ENCODE measurements at places on chromosomes 6 and 20.

DNA sequence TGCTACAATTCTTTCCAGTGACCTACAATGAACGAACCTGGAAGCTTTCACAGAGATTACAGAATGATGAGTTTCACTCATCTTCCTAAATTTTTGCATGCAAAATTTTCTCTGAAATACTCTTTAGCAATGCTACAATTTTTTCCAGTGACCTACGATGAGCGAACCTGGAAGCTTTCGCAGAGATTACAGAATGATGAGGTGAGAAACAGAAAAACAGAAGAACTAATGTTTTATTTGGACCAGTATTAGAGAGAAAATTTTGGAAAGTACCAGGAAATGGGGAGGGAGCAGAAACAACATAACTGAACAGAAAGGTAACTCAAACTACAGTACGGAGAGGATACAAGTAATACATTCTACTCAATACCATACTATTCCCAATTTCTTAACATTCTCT is 75.0 kb downstream of the IBTK start:
- DNase-seq, result no peak

- DNase-seq, result no peak
These were observed 254.8 kb upstream of the CHD6 start for GRCh38 chr20:41872930-41873329.

DNA sequence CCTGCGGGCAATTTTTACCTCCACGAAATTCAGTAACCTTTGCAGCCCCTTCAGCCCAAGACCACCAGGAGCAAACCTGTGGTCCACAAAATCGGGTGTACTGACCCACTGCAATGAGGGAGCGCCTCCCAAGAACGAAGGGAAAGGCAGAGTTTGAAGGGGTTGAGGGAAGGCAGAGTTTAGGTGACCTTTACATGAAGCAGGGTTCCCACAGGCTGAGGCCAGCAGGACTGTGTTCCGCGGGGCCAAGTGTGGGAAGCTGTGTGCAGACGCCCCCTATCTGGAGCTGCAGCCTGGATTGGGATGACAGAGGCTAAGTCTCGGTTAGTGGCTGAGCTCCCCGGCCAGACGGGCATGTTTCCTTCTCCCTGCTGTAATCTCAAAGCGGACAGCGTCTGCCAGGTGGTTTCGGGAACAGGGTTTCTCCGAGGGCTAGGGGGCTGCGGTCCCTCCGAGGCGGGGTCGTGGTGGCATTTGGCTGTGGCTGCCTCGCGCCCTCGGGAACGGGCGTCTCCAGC is 826 bp upstream of the PYGB start:
- no peak for DNase-seq

DNA sequence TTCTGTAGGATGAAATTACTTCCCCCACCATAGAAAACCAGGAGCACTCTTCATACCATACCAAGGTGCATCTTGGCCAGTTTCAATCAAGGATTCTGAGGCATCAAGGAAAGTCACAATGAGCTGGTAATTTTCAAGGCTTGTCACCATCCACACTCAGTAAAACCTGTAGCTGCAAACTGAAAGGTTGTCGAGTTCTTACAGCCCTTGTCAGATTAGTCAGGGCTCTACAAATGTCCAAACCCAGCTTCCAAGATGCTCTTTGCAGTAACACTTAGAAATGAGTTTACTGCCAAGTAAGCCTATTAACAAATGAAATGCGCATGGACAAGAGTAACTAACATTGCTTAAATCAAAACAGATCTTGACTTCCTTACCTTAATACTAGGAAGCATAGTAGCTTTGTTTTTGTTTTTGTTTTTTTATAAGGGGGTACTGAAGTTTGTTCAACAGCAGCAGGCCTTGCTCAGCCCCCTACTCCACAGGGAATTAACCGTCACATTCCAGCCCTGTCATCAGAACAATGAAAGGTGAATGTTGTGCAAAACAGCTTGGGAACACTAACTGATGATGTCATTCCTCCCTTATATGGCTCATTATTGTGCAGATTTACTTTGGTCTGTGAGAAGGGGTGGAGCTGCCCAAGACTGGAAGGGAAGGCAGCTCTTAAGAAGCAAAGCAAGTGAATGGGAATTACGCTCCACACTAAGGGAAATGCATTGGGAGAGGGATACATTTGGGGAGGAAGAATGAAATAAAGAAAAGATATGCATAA is 49.9 kb upstream of the TMEM30A start:
- no peak for DNase-seq

- no peak for DNase-seq
These were observed 70.8 kb upstream of the AHI1 start for GRCh38 chr6:135568379-135568778.

DNA sequence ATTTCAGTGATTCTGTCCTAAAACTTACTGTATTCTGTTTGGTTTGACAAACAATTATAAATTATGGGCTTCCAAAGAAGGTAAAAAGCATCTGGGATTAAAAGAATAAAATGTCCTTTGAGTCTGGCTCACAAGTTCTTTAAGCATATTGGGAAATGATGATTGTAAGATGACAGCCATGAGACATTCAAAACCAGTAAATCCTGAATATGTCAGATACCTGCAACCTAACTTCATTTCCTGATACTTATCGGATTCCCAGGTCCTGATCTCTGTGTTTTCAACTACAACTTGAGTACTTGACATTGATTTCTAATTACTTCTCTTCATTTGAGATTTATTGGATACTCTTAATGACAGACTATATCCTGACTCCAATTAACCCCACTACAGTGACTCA is 446.6 kb downstream of the GRIK2 start:
- DNase-seq, result no peak

- no peak for DNase-seq
These were observed 33.4 kb downstream of the MTRES1 start for GRCh38 chr6:107061125-107062020.

GRCh38 chr6:34745277-34746103 is 11.8 kb upstream of the SNRPC start:
- DNase-seq, result no peak

GRCh38 chr20:25539742-25540672 is 45.3 kb downstream of the NINL start:
- DNase-seq, result no peak

GRCh38 chr6:19841181-19841580 is 4.0 kb downstream of the ID4 start:
- no peak for DNase-seq

- no peak for DNase-seq
These were observed 418.0 kb upstream of the IMPG1 start for GRCh38 chr6:76490456-76490855.

DNA sequence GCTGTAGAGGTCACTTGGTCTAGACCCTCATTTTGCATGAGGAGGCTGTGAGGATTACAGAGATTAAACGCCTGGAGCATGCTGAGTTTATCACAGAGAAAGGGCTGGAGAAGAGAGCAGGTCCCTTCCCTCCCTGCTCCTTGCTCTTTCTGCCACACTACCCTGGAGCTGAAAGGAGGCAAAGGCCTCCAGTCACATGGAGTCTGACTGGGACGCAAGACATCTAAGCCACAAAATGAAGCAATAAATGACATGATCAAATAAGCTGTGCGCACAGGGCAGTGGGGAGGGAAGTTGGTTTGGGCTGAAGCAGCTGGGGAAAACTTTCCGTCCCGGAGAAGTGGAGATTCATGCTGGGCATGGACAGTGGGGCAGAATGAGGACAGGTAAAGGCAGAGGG is 33.3 kb downstream of the ATXN1 start:
- no peak for DNase-seq

GRCh38 chr6:55276745-55277530 is 50.3 kb upstream of the GFRAL start:
- no peak for DNase-seq

DNA sequence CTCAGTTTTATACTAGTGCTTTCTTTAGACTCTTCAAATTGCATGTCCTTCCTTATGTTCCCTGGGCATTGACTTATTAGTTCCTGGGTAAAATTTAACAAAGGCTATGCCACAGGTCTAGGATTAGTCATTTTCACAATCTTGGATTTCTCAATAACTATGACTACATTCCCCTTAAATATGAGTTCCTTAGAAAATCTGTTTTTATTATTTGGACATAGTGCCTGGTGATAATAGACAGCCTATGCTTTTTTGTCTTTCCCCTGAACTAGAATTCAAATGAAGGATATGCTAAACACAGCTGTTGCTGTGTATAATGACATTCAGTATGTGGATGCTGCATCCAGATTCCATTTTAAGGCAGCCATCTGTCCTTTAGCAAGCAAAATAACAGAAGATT is 1252.8 kb upstream of the GJE1 start:
- no peak for DNase-seq

GRCh38 chr6:45685076-45685475 is 307.3 kb upstream of the SUPT3H start:
- DNase-seq, result no peak

DNA sequence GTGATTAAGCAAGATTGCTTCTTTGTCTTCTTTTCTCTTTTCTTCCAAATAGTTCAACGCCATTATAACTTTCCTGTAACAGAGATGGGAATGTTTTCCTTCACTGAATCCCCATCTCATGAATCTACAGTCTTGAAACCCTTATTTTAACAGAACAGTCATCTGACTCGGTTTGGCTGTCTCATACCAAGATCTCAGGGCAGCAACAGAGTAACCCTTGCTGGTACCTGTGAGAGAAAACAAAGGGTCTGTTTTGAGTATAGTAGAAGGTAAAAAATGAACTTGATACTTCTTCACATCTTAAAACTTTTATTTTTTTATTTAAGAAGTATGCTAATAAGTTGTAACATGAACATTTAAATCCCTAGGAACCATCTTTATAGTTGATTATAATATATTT is 19.6 kb upstream of the DSE start:
- DNase-seq, result no peak

Data from type B pancreatic cell (in vitro differentiated cells).